ENCODE measurements at places on chromosomes 3 and 15.

- no peak for DNase-seq
Observed at GRCh38 chr3:90068783-90069182, 961.4 kb downstream of the EPHA3 start.

- no peak for DNase-seq
Observed at GRCh38 chr3:8627201-8627940, 17.2 kb downstream of the SSUH2 start.

- DNase-seq: no peak
Observed at GRCh38 chr3:171261487-171261886, 198.7 kb downstream of the TNIK start.

GRCh38 chr3:188062216-188062615 is 91.7 kb upstream of the LPP start:
- no peak for DNase-seq

DNA sequence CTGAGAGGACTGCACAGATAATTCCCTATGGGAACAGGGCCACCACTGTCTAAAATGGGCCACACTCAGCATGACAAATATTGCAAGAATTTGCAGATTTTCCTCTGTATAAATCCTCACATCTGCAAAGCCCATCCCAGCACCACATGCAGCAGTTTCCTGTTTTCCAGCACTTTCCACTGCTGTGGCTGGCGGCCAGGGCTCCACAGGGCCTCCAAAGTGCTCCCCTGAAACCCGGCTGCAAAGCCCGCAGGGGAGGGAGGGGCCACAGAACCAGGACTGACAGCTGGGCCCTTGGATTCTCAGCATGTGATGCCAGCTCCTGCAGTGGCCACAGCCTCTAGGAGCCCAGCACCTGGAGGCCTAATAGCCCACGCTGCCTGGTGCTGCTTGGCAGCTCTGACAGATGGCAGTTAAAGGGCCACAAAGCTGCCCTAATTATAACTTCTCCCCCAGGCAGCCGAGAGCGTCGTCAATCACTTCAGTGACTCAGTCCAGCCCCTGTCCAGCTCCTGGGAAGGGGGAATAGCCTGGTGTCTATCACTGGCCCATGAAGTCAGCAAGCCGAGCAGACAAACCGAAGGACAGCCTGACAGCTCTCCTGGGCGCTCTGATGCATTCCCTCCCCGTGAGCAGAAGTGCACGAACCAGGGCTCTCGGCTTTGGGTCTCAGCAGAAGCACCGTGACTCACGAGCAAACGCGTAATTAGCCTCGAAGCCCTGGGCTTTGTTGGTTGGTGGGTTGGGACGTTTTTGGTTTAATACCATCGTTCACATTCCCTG is 4.7 kb downstream of the LRRC15 start:
- no peak for DNase-seq

DNA sequence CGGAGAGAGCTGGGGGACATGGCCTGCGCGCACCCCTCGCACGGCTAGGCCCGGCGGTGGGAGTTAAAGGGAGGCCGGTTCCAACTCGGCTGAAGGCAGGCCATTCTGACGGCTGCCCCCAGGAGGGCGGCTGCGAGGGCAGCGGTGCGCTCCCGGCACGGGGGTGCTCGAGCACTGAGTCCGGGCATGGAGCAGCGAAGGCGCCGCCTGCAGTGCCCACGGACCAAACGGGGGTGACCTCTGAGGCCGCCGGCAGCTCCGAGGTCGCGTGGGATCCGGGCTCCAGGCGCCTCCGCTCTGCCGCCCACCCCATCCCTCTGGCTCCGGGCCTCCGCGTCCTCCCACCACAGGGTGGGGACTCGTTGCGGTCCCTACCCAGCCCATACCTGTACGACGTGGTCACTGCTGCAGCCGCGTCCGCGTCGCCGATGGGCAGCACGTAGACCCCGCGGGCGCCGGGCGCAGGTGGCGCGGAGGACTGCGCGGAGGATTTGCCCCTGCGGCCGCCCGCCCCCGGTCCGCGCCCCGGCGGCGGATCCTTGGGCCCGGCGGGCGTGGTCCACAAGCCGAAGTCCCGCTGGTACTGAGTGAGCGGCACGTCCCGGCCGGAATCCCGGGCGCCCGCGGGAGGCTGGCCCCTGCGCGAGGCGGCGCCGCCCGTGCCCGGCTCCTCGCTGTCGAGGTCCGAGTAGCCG is 469 bp downstream of the MAP6D1 start:
- DNase-seq: no peak

GRCh38 chr3:128353361-128353965 is 113.2 kb downstream of the DNAJB8 start:
- no peak for DNase-seq
